Panc1 (cell line): ENCODE measurements at places on chromosomes 3 and 15. TPM values are rescaled to one million over a fixed set of nuclear protein-coding genes. Genes with fewer than 3 reads are reported as not detected.
A peak's percentile ranks its signal among the peaks of the same experiment; 100 is the strongest.

- no peak for DNase-seq
- H3K4me1 ChIP-seq, result no peaks in the 10 kb centered on the region
- H3K27ac ChIP-seq, result no peak overlapping the region
- H3K36me3 ChIP-seq, result no peaks in the 10 kb centered on the region
These were observed 588.4 kb downstream of the NAALADL2 start for GRCh38 chr3:175447521-175447920.

DNA sequence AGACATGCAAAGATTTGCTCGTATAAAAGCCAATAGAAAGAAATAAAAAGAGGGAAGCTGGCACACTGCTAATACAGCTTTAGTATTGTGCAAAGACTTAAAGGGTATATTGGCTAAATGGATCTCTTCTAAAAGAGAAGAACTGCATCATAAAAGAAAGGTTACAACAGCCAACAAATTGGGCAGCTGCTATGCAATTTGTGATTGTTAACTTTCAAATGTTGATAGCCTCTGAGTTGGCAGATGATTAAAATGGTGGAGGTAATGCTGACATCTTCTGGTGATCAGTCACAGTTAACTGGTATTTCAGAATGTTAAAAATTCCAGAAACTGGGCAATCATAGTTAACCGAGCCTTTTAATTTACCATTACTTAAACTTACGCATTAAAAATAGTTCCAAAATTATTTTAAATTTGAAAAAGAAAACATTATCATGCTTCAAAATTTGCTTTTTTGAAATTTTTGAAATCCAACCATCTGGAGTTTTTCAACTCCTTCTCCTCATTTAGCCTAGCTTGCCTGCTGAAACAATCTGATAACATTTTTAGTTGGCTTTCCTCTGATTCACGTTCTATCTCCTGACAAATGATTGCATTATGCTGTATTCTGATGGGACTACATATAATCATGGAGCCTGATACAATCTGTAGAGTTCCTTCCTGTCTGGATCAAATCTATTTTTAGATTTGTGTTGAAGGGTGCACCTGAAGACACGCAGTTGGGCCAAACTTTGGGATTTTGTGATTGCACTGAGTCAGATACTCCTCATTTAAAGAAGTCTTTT, 144.0 kb upstream of the PDZRN3 start:
- H3K4me1 ChIP-seq, result no peaks in the 10 kb centered on the region
- H3K4me3 ChIP-seq, result no peak overlapping the region
- H3K27me3 ChIP-seq, result no peaks in the 10 kb centered on the region

- DNase-seq, result no peak
- no peak overlapping the region for H3K4me3 ChIP-seq
- no peak overlapping the region for H3K27ac ChIP-seq
These were observed 2.5 kb upstream of the HHLA2 start for GRCh38 chr3:108293858-108294257.

DNA sequence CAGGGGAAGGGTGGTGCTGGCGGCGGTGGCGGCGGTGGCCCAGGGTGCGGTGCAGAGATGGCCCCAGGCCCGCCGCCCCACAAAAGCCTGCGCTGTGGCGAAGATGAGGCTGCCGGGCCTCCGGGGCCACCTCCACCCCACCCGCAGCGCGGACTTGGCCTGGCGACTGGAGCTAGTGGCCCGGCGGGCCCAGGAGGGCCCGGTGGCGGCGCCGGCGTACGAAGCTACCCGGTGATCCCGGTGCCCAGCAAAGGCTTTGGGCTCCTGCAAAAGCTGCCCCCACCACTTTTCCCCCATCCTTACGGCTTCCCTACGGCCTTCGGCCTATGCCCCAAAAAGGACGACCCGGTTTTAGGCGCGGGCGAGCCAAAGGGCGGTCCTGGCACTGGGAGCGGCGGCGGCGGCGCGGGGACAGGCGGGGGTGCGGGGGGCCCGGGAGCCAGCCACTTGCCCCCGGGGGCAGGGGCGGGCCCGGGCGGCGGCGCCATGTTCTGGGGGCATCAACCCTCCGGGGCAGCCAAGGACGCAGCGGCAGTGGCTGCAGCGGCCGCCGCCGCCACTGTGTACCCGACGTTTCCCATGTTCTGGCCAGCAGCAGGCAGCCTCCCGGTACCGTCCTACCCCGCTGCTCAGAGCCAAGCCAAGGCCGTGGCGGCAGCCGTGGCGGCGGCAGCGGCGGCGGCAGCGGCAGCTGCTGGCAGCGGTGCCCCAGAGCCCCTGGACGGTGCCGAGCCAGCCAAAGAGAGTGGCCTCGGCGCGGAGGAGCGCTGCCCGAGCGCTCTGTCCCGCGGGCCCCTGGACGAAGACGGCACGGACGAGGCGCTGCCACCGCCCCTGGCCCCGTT, 1.6 kb downstream of the SKOR1 start:
- peaks cover 14% of the 10 kb centered on the region for H3K4me1 ChIP-seq

- DNase-seq, result no peak
- H3K4me3 ChIP-seq, result no peak overlapping the region
- no peaks in the 10 kb centered on the region for H3K4me1 ChIP-seq
- no peaks in the 10 kb centered on the region for H3K36me3 ChIP-seq
- no peaks in the 10 kb centered on the region for H3K27me3 ChIP-seq
These were observed 134.2 kb upstream of the ALCAM start for GRCh38 chr3:105232553-105232952.

GRCh38 chr15:25804451-25804850, 58.7 kb downstream of the ATP10A start:
- H3K4me1 ChIP-seq, result no peaks in the 10 kb centered on the region
- no peaks in the 10 kb centered on the region for H3K27me3 ChIP-seq
- no peak for DNase-seq
- no peak overlapping the region for H3K27ac ChIP-seq
- no peak overlapping the region for H3K4me3 ChIP-seq

DNA sequence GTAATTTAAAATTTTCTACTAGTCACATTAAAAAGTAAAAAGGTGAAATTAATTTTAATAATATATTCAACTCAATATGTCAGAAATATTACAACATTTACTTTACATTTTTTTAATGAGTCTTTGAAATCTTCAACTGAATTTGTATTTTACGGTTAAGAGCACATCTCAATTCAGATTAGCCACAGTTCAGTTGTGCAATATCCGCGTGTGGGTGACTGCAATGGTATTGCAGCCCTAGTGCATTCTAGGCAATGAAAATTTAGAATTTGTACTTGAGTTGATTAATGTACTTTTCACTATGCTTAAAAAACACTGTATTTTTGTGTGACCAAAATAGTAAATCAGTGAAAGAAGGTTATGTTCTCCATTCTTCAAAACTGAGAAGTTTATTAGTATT, 57.3 kb downstream of the CEP63 start:
- no peak for DNase-seq
- no peak overlapping the region for H3K27ac ChIP-seq
- no peaks in the 10 kb centered on the region for H3K27me3 ChIP-seq
- no peak overlapping the region for H3K4me3 ChIP-seq

DNA sequence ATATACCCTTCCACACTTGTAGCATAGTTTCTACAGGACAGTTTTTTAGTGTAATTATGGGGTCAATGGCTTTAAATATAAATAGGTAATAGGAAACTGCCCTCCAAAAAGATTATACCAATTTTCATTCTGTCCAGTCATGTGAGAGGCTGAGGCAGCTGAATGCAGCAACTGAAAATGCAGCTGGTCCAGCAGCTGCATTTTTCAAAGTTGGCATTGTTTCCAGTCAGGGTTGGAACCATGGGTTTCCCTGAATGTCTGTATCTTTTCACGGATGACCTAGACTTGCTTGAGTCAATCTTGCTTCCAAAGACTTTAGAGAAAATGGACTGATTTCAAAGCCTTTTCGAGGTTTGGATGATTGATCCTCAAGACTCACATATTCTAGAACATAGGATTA, 9.9 kb upstream of the KNL1 start:
- 0 out of 2 replicates have a peak, but pooled peaks cover 4% of the 10 kb centered on the region for H3K4me1 ChIP-seq
- no peaks in the 10 kb centered on the region for H3K36me3 ChIP-seq
- H3K4me3 ChIP-seq, result peak overlapping the region; percentile 83

- no peak overlapping the region for H3K27ac ChIP-seq
- no peak for DNase-seq
- no peaks in the 10 kb centered on the region for H3K36me3 ChIP-seq
- no peaks in the 10 kb centered on the region for H3K27me3 ChIP-seq
- no peak overlapping the region for H3K4me3 ChIP-seq
These were observed 155.0 kb upstream of the CRBN start for GRCh38 chr3:3334491-3334890.

GRCh38 chr3:27521179-27521871, 37.1 kb upstream of the SLC4A7 start:
- no peak overlapping the region for H3K4me3 ChIP-seq
- H3K27ac ChIP-seq, result peak overlapping the region; percentile 99
- no peaks in the 10 kb centered on the region for H3K27me3 ChIP-seq

GRCh38 chr3:100665230-100665629, 44.1 kb upstream of the TFG start:
- no peak overlapping the region for H3K4me3 ChIP-seq
- no peak overlapping the region for H3K27ac ChIP-seq
- DNase-seq, result no peak
- H3K27me3 ChIP-seq, result peaks cover 13% of the 10 kb centered on the region
- H3K4me1 ChIP-seq, result no peaks in the 10 kb centered on the region
- H3K36me3 ChIP-seq, result no peaks in the 10 kb centered on the region

DNA sequence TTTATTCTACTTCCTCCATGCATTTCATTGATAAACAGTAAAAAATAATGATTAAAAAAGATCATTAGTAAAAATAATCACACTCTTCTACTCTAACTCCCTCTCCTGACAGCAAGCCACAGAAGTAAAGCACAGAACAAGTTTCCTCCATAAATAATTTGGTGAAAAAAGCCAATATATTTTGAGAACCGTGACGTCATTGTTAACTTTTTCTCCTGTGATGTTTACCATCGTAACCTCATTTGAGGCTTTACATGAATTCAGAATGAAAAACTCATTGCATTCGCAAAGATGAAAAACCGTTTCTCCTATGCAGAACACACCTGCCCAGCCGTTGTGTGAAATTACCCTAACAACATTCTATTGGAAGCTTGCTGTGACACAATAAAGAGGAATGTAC, 120.7 kb downstream of the NSUN3 start:
- DNase-seq, result no peak
- no peaks in the 10 kb centered on the region for H3K36me3 ChIP-seq
- no peaks in the 10 kb centered on the region for H3K4me1 ChIP-seq
- no peak overlapping the region for H3K4me3 ChIP-seq

DNA sequence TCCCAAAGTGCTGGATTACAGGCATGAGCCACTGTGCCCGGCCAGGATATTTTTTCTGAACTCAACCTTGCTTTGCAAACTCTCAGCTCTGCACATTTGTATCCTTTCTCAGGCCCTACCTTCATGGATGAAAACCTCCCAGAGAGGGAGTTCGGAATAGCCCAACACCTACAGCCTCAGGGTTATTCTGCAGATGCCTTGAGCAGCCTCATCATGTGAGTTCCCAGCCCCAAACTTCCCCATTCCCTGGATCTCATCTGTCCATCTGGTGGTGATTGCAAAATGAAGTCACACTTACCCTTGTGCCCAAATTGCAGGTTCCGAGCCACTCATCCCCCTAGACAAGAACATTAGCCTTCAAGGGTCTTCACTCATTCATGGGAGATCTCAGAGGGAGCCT, 39.9 kb upstream of the KLHL25 start:
- no peak overlapping the region for H3K4me3 ChIP-seq
- peaks cover 3% of the 10 kb centered on the region for H3K4me1 ChIP-seq
- H3K27ac ChIP-seq, result no peak overlapping the region

DNA sequence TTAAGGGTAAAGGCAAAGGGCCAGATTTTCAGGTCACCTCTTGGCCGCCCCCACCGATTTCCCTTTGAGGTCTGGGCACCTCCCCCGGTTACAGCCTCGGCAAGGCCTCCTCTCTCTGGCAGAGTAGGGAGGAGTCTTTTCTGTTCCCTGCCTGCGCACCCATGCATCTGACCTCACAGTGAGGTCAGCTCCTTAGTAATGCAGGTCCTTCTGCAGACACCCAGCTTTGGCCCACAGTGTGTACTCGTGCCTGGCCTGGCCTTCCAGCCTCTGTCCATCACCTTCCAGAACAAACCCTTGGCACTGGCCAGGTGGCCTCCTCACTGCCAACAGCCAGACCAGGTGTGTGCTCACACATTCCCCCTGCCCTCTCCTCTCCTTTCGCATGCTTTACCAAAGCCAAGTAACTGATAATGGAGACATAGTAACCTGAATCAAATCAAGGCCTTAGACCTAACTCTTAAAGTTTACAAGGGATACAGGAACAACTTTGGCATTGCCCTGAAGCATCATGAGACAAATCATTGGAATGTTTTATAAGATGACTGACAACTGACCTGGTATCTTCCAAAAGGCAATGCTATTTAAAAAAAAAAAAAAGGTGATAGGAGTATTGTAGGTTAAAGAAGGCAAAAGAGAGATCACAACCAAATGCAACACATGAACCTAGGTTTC, 61.3 kb downstream of the CORO2B start:
- DNase-seq, result no peak
- no peak overlapping the region for H3K4me3 ChIP-seq
- no peaks in the 10 kb centered on the region for H3K27me3 ChIP-seq
- no peaks in the 10 kb centered on the region for H3K36me3 ChIP-seq
- H3K27ac ChIP-seq, result no peak overlapping the region

GRCh38 chr3:44991326-44991725, 15.3 kb downstream of the EXOSC7 start:
- no peak overlapping the region for H3K27ac ChIP-seq
- no peaks in the 10 kb centered on the region for H3K27me3 ChIP-seq
- H3K4me3 ChIP-seq, result no peak overlapping the region
- DNase-seq, result no peak
- no peaks in the 10 kb centered on the region for H3K36me3 ChIP-seq
- no peaks in the 10 kb centered on the region; the same call in 1 of the 2 replicates for H3K4me1 ChIP-seq

- no peaks in the 10 kb centered on the region for H3K36me3 ChIP-seq
- H3K27ac ChIP-seq, result no peak overlapping the region
- DNase-seq, result no peak
- H3K4me3 ChIP-seq, result no peak overlapping the region
These were observed 2.9 kb downstream of the ACY1 start for GRCh38 chr3:51986010-51986947.

DNA sequence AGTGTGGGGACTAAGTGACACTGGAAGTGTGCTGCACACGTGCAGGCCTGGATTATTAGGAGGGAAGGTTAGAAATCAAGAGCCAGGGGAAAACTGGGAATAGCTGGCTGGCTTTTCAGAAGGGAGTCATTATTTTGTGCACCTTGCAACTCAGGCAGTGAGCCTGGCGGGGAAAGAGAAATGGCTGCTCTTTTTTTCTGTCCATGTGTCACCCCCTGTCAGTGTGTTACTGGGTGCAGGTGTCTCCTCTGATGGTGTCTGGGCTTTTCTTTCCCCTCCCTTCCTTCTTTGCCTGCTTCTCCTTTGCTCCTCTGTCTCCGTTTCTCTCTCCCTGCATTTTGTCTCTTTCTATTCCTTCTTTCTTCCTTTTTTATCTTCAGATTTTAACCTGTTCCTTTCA, 130.7 kb downstream of the APBA2 start:
- no peaks in the 10 kb centered on the region for H3K36me3 ChIP-seq
- H3K27ac ChIP-seq, result no peak overlapping the region

- no peaks in the 10 kb centered on the region for H3K36me3 ChIP-seq
- no peaks in the 10 kb centered on the region for H3K4me1 ChIP-seq
- no peaks in the 10 kb centered on the region for H3K27me3 ChIP-seq
- DNase-seq, result no peak
- no peak overlapping the region for H3K4me3 ChIP-seq
These were observed 207.7 kb downstream of the SOX2 start for GRCh38 chr3:181919375-181919774.

Gene TIMMDC1
- total RNA-seq, result 170 TPM

Gene CLDN16
- not detected for total RNA-seq

Gene SNRPN
- 75.1 TPM for total RNA-seq

Gene CYP8B1
- 0.08 TPM for total RNA-seq

Gene RETNLB
- total RNA-seq, result not detected

Gene WDR72
- total RNA-seq, result 0.03 TPM

Gene ALG3
- 72.7 TPM for total RNA-seq

Gene RBP2
- not detected for total RNA-seq

Gene CD276
- 99.1 TPM for total RNA-seq

Gene ILDR1
- total RNA-seq, result not detected

Gene GPR149
- total RNA-seq, result not detected
